ENCODE measurements at places on chromosomes 1 and 21.

GRCh38 chr1:38037221-38037939, 9.2 kb downstream of the POU3F1 start:
- DNase-seq: peak; percentile 28

GRCh38 chr1:169041366-169041765, 65.1 kb upstream of the ATP1B1 start:
- DNase-seq: no peak

DNA sequence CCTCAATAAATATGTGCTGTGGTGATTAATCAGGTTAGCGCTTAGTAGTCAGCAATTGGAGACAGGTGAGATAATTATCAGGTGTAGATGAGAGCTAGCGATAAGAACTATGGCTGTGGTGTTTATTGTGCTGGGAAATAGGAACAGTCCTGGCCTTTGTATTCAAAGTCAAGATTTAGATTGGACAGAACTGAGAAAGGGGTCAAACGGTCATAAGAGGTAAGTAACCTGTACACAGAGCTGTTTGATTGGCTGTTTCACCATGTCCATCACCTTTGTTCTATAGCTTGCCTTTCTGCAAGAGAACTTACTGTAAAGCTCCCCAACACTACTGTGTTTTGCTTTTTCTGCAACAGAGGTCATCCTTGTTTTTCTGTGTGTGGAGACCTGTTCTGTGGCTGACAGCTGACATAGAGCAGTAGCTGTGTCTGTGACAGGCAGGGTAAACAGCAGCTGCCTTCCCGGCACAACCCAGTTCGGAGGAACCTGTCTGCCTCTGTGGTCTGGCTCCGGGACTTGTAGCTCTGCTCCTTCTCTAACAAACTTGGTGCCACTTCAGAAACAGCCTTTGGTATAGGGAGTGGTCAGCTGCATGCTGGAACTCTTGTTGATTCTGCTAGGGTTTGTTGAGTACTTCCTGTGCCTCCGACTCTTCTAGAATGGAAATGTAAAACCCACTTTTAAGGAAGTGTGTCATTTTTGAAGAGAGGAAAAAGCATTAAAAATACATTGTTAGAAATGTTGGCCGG, 21.1 kb upstream of the CDC42 start:
- peak; percentile 64 for DNase-seq

DNA sequence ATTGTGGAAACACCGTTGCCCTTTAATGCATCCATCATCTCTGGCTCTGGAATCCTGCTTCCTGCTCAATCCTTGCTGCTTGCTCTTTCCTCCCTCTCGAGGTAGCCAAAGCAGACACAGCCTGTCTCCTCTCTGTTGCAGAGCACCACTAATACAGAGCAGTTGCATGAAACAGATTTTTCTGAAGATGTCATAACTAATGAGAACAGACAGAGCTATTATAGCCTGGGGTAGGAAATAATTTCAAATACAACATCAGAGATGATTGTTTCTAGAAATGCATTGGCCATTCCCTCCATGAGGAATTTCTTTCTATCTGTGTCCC, 23.3 kb upstream of the ACBD6 start:
- DNase-seq: no peak
